ENCODE measurements at places on chromosomes 11 and 22. TPM values are rescaled to one million over a fixed set of nuclear protein-coding genes. Genes with fewer than 3 reads are reported as not detected.

The RASL10A gene
- polyA plus RNA-seq: 0.99 TPM

The IGSF9B gene
- 8.7 TPM for polyA plus RNA-seq

The NOX4 gene
- 1.9 TPM for polyA plus RNA-seq

The FOLR1 gene
- 0.42 TPM for polyA plus RNA-seq

The RAB38 gene
- 10.4 TPM for polyA plus RNA-seq

The SAA1 gene
- not detected for polyA plus RNA-seq

The TREH gene
- polyA plus RNA-seq: 0.36 TPM

The PKDREJ gene
- 0.03 TPM for polyA plus RNA-seq

The FOLR3 gene
- not detected for polyA plus RNA-seq

The LRRC32 gene
- 0.58 TPM for polyA plus RNA-seq

The NTM gene
- polyA plus RNA-seq: 12.3 TPM

The SLC5A4 gene
- polyA plus RNA-seq: 0.16 TPM

The ASCL2 gene
- polyA plus RNA-seq: 0.73 TPM

The CLMP gene
- polyA plus RNA-seq: 8.4 TPM

The FAM89B gene
- 13.0 TPM for polyA plus RNA-seq

The CARD18 gene
- polyA plus RNA-seq: not detected

The RTN4RL2 gene
- polyA plus RNA-seq: 13.1 TPM

The MPPED1 gene
- polyA plus RNA-seq: not detected

The AP5B1 gene
- polyA plus RNA-seq: 3.1 TPM

The CASP5 gene
- polyA plus RNA-seq: not detected

The KCNK7 gene
- polyA plus RNA-seq: 0.60 TPM

The CYP2D6 gene
- polyA plus RNA-seq: 1.2 TPM

The HBB gene
- polyA plus RNA-seq: not detected

The MISFA gene
- 7.9 TPM for polyA plus RNA-seq

The IGLL1 gene
- polyA plus RNA-seq: not detected

The GPHA2 gene
- polyA plus RNA-seq: 1.8 TPM

The SLC17A6 gene
- polyA plus RNA-seq: 0.38 TPM

The OR5P2 gene
- not detected for polyA plus RNA-seq

The POTEH gene
- not detected for polyA plus RNA-seq

The SLC6A5 gene
- not detected for polyA plus RNA-seq

The MN1 gene
- polyA plus RNA-seq: 1.5 TPM

The ELMOD1 gene
- 1.6 TPM for polyA plus RNA-seq

The NPAS4 gene
- polyA plus RNA-seq: 0.71 TPM

The LGR4 gene
- 22.6 TPM for polyA plus RNA-seq

The MAJIN gene
- polyA plus RNA-seq: not detected

The SAMM50 gene
- polyA plus RNA-seq: 49.6 TPM

The VPREB1 gene
- polyA plus RNA-seq: not detected

The SULT4A1 gene
- polyA plus RNA-seq: 4.7 TPM

The IL17REL gene
- not detected for polyA plus RNA-seq

The MMP8 gene
- not detected for polyA plus RNA-seq

The RASSF7 gene
- 39.6 TPM for polyA plus RNA-seq

The SYCE3 gene
- not detected for polyA plus RNA-seq

The SYT12 gene
- polyA plus RNA-seq: 0.92 TPM

The PKNOX2 gene
- polyA plus RNA-seq: 0.35 TPM

The DEFB131B gene
- not detected for polyA plus RNA-seq

The OR4A47 gene
- not detected for polyA plus RNA-seq

The FJX1 gene
- polyA plus RNA-seq: 9.4 TPM

The TYR gene
- polyA plus RNA-seq: 0.08 TPM

The GLYAT gene
- polyA plus RNA-seq: not detected

The GGTLC3 gene
- polyA plus RNA-seq: not detected

The APOA5 gene
- not detected for polyA plus RNA-seq

The ANO3 gene
- 0.12 TPM for polyA plus RNA-seq

Data from GM23338 (cell line).